Fibroblast of skin of right quadriceps (primary cell): ENCODE measurements at places on chromosomes 12 and 14.
A peak's percentile ranks its signal among the peaks of the same experiment; 100 is the strongest.

- DNase-seq, result no peak
Measured at GRCh38 chr12:131232036-131232435, 278.3 kb downstream of the ADGRD1 start.

DNA sequence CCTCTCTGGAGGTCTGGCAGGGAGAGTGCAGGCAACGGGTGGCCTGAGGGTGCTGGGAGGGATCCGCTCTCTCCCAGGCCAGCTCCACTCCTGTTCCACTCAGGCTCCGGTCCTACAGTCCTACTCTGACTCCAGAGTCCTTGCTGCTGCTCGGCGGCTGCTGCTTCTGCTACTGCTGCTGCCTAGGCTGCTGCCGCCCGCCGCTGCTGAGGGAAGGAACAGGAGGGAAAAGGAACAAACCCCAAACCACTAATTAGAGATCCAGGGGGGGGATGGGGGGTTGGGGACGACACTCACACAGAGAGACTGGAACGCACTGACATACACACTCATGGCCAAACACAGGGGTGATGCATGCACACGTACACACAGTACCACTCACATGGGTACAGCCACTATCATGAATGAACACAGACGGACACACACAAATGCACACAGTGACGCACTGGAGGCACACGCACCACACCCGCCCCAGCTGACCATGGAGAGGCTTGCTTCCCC lies at the start of gene SP7:
SP7 (minus strand) TSS at position 174 of the 501 bp plus-strand sequence. CDS start 708 bp downstream, outside the sequence.
- peak; percentile 41 for DNase-seq

DNA sequence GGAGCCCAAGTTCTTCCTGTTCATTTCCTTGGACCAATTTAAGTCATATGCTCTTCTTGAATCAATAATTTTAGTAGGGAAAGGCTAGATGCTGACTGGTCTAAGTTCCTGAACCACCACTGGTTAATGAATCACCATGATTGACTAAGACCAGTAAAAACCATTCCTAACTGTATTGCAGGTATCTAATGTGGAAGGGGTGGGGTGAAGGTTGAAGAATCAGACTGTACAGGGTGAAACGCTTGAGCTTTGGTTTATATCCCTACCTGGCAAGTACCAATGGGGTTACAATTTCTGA lies 100.1 kb downstream of the DYRK2 start:
- no peak for DNase-seq

DNA sequence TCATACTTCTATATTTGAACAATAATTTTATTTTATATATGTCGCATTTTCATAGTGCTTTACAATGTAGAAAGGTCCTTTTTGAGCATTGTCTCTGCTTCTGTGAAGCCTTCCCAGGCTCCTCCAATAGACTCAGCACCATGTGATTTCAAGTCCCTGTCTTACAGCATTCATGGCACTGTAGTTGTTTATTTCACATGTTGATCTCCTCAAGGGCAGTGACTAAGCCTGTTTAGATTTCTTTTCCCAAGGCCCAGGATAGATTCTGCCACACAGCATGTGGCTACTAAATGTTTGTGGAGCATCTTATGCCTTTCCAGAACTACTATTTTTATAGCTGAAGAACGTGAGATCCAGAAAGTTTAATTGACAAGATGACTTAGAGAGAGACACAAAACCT lies 391.7 kb downstream of the TMEM117 start:
- no peak for DNase-seq

DNA sequence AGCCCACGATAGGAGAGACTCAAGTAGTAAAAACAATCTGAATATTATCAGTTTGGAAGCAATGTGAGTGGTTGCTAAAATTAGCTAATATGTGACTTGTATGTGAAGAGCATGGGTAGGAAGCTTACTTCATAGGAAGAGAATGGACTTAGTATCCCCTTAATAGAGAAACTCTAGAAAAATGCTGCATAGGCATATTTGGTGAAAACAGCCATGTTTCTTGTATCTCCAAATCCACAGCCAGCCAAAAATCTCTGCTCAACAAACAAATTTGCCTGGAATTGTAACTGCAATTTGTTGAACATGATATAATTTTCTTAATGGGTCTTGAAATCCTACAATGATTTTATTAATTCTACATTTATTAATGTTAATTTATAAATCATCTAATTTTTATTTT lies 1252.9 kb upstream of the TMEM132C start:
- no peak for DNase-seq

DNA sequence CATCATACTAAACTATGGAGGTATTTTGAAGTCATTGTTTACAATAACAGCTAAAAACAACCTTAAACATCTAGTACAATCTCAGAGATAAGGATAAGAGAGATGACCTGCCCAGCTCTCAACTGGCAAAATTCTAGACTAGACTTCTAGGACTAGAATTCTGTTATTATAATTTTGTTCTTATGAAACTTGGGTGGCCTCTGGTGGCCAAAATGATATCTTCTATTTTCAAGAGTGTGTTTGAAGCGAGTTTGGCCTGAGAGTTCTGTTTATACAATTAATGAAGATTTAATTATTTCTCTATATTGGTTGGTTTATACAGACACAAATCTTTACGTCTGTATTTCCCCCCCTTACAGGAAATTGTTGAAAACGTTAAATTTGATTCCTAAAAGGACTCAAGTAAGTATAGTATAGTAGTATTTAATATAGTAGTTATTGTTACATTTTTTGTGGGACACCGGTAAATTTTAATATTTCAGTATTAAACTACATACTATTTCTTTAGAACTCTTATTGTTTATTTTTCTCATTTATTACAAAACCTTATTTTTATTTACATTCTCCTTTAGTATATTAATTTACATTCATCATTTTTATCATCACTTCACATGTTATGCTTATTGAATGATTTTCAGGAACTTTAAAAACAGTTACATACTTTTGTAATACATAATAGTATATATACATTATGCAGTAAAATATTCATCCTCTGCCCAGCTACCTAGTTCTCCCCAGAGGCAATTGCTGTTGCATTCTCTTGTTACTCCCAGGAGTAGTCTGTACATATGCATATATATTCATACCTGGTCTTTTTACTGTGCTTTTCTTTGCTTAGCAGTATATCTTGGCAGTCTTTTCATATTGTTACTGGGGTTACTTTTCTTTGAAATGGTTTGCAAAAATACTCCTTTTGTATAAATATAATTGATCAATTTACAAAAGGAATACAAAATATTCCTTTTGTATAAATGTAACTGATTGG lies 6.6 kb downstream of the PPHLN1 start:
- DNase-seq, result peak; percentile 33

DNA sequence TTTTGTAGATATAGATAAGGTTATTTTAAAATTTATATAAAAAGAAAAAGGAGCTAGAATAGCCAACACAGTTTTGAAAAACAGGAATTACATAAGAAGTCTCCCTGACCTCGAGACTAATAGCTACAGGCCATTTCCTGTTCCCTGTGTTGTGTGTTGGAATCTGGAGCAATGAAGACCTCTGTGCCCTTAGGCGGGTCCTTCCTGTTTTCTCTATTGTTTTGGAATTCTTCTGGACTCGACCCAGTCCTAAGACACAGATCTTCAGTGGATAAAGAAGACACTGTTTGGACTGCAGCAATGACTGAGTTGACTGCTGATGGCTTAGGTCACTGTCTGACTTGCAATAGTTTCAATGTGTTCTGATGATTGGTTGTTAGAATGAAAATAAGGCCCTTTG lies 26.2 kb downstream of the SNRPF start:
- no peak for DNase-seq

- no peak for DNase-seq
Measured at GRCh38 chr14:77206877-77207389, 25.3 kb downstream of the TMEM63C start.

DNA sequence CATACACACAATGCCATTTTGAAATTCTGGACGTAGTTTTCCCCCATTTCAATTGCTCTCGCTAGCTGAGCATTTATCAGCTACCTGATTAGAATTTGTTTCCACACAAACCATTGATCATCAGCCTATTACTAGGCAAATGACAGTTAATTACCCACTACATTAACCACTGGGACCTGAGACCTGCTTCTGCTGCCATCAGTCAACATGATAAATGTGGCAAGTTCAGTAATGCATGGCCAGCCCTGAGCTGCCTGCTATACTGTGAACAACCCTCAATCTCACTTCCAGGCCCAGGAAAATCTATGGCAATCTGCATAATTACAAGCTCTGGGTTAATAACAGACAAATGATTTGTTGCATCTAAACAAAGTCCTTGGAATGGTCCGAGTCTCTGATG lies 43.5 kb downstream of the LMO3 start:
- DNase-seq, result no peak

DNA sequence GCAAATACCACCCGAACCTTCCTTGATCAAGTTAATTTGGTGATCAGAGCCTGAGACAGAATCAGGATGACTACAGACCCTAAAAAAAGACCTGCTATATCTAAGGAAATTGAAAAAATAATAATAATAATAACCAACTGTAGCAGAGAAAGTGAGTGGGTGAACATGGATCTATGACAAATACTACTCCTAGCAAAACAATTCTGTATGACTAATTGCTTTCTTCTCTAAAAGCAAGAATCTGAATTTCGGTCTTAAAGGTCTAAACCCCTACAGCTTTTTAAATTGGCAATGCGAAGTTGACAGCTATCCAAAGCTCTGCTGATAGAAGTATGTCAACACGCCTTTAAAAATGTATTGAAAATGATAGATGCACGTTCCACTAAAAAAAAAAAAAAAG lies 102.2 kb downstream of the PRKAB1 start:
- no peak for DNase-seq

DNA sequence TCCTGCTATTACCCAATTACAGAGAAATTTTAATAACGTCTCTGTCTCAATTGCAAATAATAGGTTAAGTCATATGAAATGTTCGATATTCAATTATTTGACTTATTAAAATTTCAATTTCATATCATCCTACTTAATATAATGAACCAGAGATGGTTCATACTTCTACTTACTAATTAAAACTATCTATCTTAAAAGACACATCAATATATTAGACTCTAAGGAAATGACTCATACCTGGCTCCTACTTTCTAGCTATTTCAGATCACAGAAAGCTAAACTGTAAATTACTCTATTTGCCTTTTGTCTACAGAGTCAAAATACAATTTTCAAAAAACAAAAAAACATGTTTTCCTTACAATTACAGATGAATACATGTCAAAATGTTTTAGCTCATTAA lies 99.6 kb downstream of the CAPZA3 start:
- DNase-seq, result peak; percentile 7

GRCh38 chr12:3036901-3037600 lies 40.1 kb upstream of the TSPAN9 start:
- DNase-seq, result no peak

DNA sequence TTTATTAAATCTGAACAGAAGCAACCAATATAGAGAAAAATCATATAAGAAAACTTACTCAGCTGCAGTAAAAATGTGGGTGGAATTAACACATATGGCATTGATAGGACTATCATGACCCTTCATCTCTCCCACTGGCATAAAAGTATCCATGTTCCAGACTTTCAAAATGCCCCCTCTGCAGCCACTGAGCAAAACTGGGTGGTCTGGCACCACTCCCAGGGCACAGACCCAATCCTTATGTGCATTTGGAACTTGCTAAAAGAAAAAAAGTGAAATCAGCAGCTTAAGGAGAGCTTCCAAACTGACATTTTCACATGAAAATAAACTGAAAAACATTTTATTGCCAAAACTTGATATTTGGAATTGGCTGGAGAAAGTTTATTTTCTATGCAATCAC lies 141.5 kb downstream of the KIF21A start:
- DNase-seq, result no peak

DNA sequence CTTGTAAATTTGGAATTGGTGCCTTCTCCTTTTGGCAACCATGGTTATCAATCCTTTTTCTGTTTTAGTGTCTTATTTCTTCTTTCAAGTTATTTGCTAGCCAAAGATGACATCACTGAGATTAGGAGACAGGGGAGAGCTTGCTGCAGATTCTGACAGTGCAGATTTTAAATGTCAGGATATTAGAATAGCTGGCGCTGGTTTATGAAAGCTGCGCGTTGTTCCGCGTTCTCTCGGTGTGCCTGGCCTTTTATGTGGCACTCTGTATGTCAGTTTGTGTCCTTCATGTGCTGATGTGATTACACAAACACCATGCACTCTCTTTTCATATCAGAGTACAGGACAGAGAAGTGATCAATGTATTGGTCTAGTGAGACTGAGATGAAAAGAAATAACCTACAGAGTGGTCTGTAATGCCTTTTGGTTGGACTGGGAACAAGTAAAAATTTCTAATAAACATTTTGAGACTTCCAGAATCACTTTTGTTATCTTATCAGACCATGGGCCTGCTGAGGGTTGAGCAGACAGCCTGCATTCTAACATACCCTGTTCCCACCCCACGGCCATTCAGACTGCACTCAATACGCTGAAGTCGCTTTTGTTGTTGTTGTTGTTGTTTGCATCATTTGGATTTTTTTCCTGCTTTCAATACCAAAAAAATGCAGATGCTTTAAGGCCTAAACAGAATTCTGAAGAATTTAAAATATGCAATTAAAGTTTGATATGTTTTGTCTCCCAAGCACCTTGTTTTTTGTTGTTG lies 49.7 kb upstream of the TRAF3 start:
- no peak for DNase-seq

DNA sequence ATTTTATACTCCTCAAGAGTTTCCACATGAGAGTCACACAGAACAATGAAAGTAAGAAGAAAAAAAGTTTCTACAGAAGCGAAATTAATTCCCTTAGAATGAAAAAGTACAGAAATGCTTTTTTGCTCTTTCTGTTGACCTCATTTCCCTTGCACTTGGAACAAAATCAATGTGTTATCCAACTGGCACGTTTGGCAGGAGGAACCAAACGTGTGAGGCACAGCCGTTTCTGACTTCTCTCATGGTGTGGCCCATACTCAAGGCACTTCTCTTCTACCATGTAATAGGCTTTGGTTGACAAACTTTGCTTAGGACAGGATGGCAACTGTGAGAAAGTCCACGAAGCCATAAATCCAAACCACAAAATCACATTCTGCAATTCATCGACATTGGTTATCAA lies 297.0 kb downstream of the FUT8 start:
- DNase-seq, result no peak

GRCh38 chr12:109967383-109968031 lies 28.7 kb downstream of the GIT2 start:
- no peak for DNase-seq

DNA sequence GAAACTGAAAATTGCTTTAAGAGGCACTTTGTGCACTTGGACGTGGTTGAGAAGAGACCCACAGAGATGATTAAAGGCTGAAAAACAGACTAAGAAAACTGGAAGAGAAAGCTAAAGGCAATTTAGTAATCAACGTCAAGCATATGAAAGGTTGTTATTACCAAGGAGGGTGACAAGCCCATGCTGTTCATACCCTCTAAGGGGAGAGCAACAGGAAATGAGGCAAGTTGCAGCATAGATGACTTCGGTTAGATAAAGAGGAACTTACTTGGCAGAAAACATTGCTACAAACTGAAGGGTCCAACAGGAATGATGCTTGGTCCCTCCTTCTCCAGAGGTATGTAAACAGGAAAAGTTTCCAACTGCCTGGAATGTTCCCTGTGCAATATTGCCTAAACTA lies 107.8 kb downstream of the DUSP6 start:
- peak; percentile 51 for DNase-seq

- DNase-seq, result no peak
Measured at GRCh38 chr14:72577521-72577920, 316.4 kb downstream of the DPF3 start.
